ENCODE measurements at places on chromosomes 2 and 18.
A peak's percentile ranks its signal among the peaks of the same experiment; 100 is the strongest.

- no peak for DNase-seq
Observed at GRCh38 chr2:208285853-208286252, 19.8 kb downstream of the PIKFYVE start.

- no peak for DNase-seq
Observed at GRCh38 chr2:51995293-51995692, 963.4 kb upstream of the NRXN1 start.

GRCh38 chr18:11578799-11579198 is 30.6 kb upstream of the SLC35G4 start:
- no peak for DNase-seq

DNA sequence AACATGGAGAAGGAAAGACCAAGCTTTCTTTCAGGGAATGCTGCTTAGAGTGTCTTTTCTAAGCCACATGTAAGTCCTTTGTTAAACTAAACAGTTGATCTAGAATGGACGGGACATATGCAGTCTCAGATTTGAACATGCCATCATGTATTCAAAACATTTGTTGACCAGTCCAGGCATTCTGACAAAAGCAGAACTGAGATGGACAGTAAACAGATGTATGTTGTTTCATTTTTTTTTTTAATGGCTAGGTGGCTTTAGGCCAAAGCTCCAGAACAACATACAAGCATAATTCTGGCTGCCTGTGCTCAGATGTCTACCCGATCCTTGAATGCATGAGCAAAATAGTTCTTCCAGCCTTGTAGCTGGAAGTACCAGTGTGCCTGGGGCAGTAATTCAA is 1211.4 kb upstream of the FAM98A start:
- no peak for DNase-seq

DNA sequence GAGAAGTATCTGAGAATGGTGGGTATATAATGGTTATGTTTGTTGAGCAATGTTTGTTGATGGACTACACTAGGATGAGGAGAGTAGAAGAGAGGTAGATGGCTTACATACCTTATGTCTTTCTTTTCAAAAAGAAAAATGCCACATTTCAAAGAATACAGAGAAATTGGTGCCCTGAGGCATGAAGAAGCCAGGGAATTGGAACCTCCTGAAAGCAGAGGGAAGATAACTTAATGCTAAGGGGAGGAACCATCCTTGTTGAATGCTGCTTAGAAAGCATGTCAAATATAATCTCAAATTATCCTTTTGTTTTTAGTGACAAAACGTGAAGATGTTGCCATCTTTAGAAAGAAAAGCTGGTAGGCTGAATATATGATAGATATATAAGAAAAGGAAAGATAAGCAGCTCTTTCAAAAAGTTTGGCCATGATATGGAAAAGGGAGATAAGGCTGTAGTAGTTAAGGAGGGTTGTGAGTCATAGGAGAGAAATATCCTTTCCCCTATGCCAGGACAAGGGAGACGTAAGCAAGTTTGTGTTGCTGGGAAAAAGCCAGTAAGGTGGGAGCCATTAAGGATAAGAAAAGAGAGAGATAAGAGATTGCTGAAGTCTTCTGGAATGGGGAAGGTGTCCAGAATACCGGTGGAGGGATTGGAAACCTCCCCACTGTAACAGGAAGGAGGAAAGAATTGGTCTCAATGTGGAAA is 66.3 kb downstream of the SCN2A start:
- no peak for DNase-seq

- DNase-seq, result no peak
Observed at GRCh38 chr2:85010404-85010803, 39.4 kb downstream of the KCMF1 start.

- DNase-seq, result no peak
Observed at GRCh38 chr2:38293152-38293865, 83.8 kb downstream of the ATL2 start.

DNA sequence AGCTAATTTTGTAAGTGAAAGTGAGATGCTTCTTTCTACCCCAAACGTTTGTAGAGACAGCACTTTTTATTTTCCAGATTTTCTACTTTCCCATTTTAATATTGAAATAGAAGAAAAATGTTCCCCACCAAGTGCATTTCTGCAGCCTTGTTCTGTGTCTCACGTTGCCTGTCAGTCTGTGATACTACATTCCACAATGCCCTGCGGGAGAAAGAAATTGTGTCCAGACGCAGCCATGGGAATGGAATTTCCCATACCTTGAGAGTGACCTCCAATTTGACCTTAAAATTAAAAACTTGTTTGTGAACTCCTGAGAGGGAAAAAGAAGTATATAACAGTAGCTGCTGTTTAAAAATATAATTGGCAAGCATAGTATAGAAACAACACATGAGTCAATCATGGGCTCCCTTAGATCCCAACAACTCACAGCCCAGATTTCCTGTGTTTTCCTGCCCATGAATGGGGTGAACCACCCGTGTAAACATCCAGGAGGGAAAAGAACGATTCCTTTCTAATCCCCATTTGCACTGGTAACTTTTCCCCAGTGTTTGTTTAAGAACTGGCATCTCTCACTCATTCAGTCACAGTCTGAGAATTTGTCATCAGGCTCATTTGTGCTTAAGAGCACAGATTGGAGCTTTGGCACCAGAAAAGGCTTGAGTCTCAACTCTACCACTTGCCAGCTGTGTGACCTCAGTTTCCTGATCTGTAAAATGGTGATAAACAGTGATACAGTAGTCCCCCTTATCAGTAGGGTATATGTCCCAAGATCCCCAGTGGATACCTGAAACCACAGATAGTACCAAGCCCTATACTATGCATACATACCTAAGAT is 166.1 kb upstream of the ZNF521 start:
- DNase-seq, result no peak

GRCh38 chr2:175463589-175464310 is 282.2 kb upstream of the ATP5MC3 start:
- no peak for DNase-seq

GRCh38 chr2:144477281-144477956 is 42.5 kb downstream of the ZEB2 start:
- DNase-seq, result no peak

- DNase-seq, result peak; percentile 65
Observed at GRCh38 chr2:26068602-26069298, 34.9 kb downstream of the RAB10 start.

DNA sequence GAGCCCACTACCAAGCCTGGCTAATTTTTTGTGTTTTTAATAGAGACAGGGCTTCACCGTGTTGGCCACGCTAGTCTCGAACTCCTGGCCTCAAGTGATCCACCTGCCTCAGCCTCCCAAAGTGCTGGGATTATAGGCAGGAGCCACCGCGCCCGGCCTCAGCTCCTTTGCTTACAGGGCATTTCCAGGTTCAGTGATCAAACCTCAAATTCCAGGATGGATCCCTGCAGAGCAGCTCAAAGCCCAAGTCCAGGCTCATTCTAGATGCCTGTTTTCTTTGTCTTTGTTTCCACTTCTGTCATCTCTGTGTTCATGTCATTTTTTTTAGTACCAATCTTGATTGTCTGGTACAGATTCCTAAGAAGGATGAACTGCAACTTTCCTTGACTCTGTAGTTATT is 41.9 kb downstream of the TNFRSF11A start:
- no peak for DNase-seq

- DNase-seq, result no peak
Observed at GRCh38 chr2:39991298-39991697, 212.2 kb upstream of the THUMPD2 start.

DNA sequence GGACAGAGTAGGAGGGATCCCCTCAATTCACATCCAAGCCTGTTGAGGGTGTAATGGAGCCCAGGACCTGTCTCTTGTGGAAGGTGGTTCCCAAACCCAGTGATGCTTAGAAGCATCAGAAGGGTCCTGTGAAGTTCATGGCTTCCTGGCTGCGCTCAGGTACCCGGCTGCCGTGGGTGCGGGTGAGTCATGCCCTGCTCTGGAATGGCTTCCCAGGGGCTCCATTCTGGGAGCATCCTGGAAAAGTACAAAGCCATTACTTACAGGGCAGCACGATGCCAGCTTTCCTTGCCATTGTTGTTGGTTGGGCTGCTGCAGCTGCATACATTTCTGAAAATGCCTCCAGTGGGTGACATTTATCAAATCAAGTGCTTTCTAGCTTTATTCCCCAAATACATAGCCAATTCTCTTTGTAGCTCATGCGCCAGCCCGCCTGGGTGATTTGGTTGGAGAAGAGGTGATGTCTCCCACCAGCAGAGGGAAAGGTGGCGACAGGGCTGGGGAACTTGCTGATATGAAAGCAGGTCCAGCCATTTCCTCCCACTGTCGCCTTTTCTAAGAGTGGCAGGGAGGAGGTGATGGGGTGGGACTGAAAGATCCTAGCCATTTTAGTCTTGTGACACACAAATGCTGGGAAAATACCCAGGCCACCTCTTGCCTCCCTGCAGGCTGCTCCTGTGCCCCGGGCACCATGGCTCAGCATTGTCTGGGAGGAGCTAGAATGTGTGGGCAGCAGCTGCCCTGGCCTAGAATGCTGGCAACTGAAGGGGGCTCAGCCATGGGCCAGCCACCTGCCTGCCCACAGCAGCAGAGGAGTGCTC is 65.9 kb upstream of the HPCAL1 start:
- DNase-seq, result no peak

DNA sequence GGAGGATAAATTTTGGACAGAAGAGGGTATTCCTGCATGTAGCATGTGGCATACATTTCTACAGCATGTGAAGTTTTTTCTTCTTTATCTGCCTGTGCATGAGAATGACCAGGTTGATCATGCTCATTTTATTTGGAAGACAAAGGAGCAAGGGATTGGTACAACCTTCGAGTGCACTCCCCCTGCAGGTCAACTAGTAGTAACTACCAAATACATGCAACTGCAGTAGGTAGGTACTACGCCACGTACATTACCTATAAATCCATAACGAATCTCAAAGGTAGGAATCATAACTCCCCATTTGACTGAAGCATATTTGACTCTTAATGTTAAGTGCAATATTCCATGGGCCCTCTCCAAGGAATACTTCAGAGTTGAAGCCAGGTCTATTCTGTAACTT is 763.9 kb downstream of the TSN start:
- no peak for DNase-seq

DNA sequence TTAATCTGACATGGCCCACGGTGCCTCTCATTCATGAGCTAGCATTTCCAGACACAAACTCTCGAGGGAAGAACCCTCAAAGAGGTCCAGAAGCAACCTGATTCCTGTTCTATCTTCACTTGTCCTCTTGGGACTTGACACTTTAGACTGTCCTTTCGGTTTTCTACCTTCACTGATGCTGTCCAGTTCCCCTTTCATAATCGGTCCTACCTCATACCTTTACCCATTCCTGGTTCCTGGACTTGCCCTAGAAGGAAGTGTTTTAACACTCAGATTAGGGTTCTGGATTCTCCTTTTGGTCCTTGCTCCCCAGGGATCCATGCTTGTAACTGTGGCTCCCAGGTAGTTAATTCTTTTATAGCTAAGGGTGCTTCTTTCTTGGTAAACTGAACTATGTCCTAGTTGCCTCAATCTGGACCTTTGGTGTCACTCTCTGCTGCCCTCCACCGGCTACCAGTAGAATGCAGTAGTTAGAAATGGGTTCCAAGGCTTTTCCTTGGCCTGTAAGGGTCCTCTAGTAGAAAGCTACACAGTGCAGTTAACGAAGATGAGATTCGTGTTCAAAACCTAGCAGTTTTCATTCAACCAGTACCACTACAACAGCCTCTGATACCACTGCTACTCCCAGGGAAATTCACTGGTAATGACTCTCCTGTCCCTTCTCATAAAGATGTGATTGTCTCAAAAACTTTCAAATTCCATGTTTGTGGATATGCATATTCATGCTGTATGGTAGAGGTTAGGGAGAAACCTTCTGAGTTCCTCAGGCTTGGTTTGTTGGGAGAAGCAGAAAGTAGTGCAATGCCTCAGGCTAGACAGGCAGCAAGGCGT is 178.1 kb upstream of the CYP26B1 start:
- no peak for DNase-seq

DNA sequence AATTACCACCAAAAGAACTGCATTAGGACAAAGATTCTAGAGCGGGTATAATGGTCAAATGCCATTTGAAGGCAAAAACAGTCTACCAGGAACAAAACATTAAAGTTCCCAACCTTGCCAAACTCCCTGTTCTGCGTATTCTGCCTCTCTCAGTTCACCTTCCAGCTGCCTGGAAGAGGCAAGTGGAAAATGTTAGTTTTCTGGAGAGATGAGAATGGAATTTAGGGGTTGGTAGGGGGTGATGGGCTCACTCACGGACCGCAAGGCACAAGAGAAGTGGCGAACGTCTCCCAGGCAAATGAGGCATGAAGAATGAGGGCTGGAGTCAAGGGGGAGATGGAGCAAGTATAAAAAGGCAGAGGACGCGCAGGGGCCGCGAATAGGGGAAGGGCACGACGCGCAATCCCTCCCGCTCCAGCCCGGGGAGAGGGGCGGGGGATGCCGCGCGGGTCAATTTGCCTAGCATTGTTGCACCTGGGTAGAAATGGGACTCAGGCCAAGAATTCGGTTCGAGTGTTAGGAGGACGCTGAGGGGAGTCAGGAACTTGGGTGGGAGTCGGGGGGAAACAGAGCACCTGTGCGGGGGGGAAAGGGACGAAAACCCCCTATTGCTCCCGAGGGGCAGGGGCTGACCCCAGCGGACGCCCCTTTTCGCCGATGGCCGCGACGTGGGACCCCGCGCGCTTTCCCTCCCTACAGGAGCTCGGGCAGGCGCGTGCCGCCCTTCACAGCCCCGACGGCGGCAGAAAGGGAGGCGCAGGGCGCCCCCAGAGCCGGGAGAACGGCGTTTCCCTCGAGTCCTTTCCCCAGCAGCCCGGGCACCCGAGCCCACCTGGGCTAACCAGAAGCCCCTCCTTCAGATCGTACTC is 573 bp downstream of the PAIP2B start:
- peak; percentile 22 for DNase-seq

DNA sequence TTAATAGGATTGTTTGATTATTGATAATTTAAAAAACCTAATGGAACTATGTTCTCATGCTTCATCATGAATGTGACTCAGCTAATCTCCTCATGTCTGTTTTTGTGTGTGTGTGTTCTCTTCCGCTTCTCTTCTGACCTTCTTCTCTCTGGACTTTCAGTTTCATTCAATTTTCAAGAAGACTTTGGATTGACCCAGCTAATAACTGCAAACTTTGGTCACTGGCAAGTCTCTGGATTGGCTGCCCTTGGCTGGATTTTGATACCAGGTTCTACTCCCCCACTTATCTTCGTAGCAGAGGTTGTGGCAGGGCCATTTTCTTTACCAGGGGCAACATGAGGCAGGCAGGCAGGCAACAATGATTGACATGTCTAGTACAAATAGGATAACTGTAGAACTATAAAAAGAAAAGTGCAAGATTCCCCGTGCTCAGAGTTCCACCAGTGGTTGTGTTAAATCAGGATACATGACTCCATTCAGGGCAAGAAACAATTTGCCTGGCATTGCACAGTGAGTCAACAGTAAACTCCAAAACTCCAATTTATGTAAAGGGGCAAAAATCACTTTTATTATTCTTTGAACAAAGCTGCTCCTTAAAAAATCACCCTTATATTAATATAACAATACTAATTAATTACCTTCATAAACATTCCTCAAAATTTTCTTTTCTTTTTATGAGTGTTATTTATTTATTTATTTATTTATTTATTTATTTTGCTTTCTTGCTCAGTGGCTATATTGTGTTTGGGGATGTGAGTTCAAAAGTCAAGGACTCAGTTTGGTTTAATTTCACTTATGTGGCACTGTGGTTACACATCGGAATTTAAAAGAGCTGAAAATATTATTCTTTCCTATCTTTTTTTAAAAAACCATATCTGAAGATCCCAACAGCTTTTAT is 167.6 kb downstream of the RND3 start:
- DNase-seq, result no peak

GRCh38 chr2:143433251-143433650 is 304.0 kb downstream of the ARHGAP15 start:
- no peak for DNase-seq

Data from CD4-positive, alpha-beta T cell treated with Interleukin-17A for 1 hour (primary cell).